ENCODE measurements at places on chromosomes 11 and 22.
A peak's percentile ranks its signal among the peaks of the same experiment; 100 is the strongest.

- no peak for DNase-seq
These were observed 88.6 kb upstream of the KCNQ1OT1 start for GRCh38 chr11:2788168-2789071.

DNA sequence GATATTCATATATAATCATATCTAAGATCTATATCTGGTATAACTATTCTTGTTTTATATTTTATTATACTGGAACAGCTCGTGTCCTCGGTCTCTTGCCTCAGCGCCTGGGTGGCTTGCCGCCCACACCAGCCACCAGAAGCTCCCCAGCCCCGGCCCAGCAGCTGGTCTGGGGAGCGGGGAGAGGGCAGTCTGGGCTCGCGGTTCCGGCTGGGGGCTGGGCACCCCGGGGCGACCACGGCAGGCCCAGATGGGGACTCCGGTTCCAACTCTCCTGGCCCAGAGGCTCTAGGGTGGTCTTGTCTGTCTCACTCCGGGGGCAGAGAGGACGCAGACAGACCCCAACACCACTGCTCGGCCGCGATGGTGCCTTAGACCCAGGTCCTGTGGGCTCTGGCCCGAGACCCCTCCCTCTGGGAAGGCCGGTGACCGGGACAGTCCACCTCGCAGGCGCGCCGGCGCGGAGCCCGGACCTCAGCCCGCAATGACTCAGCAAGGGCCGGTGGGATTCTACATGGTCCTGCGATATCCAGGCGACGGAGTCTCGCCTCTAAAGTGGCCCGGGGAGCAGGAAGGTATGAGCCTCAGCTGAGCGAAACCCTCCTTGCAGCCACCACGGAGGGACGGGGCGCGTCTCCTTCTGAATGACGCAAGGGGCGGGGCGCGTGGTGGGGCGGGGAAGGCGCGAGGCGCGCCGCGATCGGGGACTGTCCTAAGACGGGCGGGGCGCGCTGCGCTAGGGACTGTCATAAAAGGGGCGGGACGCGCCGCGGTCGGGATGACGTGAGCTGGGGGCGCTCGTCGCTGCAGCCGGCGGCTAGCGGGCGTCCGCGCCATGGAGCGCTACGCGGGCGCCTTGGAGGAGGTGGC lies at the start of gene DGCR6:
DGCR6 (plus strand) TSS at position 781 of the 870 bp plus-strand sequence; CDS start at position 836, 55 bp downstream.
- DNase-seq = no peak

- DNase-seq = no peak
These were observed 7.0 kb downstream of the PTPRJ start for GRCh38 chr11:47987310-47987709.

- peak; percentile 88 for DNase-seq
These were observed 5.0 kb upstream of the MTFP1 start for GRCh38 chr22:30420347-30421125.

DNA sequence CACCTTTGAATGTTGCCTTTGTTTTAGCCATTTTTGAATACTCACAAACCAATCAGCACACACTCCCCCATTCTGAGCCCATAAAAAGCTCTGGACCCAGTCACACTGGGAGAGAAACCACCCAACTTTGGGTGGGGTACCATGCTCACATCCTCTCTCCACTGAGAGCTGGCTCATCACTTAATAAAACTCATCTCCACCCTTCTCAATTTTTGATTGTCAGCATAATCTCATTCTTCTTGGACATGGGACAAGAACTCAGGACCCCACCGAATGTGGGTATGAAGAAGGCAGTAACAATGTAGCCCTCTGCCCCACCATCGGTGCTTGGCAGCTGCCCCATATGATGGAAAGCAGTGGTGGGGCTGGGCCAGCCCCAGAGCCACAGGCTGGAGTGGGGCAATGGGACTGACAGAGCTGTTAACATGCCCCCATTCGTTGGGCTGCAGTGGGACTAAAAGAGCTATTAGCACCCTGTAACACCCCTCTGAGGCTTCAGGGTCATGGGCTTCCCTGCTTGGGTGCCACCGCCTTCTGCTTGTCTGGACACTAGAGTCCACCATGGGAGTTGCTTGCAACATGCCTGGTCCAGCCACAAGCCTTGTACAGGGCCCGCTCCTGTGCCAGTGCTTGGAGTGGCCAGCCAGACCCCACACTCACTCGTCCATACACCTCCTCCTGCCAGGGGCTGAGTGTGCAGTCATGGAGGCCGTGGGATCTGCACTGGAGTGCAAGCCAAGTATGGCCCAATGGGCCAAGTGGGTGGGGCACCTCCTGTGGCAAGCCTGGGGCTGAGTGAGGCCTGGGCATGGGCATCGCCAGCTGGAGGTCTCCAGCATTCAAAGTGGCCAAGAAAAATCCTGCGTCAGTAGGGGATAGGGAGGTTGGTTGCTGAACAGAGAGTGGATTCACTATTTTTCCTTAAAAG lies 471.1 kb downstream of the TBC1D22A start:
- no peak for DNase-seq

DNA sequence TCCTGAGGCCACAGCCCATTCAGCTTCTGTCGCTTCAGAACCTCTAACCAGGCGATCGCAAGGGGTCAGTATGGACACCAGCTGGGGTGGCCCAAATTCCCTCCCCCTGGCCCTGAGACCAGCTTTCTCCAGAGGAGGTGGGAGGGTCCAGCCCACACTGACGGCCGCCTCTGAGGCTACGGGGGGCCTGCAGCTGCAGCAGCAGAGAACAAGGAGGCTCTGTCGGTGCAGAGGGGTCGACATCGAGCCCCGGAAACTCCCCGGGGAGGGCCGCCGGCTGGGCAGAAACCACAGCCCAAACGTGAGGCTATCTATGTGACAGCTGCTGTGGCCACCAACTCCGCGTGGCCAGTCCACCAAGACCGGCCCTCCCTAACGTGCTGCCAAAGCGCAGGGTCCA lies 40.8 kb downstream of the ELFN2 start:
- DNase-seq = no peak

- DNase-seq = peak; percentile 59
These were observed 9.1 kb upstream of the MN1 start for GRCh38 chr22:27810609-27811151.

DNA sequence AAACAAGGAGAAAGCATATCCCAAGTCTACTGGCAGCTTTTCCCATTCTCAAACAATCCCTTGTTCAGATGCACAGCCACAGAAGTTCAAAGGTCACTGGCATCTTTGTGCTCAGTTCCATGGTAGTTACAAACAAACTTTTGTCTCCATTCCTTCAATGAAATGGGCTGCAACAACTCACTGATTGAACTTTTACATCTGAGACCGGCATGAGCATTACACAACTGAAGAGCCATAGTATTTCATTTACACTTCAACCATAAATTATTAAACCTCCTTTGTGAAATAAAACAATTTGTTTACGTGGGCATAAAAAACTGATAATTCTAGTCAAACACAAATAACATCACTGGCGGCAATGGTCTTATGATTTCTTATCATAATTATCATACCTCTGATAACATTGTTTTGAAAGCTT lies 67.8 kb upstream of the ARHGAP32 start:
- no peak for DNase-seq

- no peak for DNase-seq
These were observed 49.5 kb downstream of the ARFGAP2 start for GRCh38 chr11:47127213-47127612.

DNA sequence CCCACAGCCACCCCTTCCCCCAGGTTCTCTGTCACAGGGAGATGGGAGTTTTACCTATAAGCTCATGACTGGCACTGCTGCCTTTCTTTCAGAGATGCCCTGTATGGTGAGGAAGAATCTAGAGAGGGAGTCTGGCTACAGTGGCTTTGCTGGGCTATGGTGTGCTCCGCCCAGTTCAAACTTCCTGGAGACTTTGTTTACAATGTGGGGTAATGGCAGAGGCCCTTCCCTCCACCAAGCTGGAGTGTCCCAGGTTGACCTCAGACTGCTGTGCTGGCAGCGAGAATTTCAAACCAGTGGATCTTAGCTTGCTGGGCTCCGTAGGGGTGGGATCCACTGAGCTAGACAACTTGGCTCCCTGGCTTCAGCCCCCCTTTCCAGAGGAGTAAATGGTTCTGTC lies 143.5 kb downstream of the MSANTD4 start:
- DNase-seq = no peak

- DNase-seq = no peak
These were observed 11.5 kb upstream of the AIFM3 start for GRCh38 chr22:20955548-20955947.
